CD4-positive, CD25-positive, alpha-beta regulatory T cell (primary cell): ENCODE measurements at places on chromosomes 16 and 17. TPM values are rescaled to one million over a fixed set of nuclear protein-coding genes. Genes with fewer than 3 reads are reported as not detected.

DNA sequence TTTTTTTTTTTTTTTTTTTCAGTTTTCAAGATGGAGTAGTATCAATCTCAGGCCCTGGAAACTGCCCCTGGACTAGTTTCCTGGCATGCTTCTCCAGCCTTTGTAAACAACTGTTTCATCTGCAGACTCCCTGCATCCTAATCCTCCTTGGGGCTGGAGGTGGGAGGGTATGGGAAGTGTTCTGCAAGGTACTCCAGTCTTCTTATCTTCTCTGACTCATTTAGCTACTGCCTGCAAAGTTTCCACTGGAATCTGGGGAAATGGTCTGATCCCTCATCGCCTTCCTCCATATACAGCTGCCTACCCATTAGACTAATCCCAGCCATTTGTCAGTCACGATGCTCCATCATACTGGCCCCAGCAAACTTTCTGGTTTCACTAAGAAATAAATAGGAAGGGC is 21.5 kb downstream of the COPZ2 start:
- no peak for DNase-seq

DNA sequence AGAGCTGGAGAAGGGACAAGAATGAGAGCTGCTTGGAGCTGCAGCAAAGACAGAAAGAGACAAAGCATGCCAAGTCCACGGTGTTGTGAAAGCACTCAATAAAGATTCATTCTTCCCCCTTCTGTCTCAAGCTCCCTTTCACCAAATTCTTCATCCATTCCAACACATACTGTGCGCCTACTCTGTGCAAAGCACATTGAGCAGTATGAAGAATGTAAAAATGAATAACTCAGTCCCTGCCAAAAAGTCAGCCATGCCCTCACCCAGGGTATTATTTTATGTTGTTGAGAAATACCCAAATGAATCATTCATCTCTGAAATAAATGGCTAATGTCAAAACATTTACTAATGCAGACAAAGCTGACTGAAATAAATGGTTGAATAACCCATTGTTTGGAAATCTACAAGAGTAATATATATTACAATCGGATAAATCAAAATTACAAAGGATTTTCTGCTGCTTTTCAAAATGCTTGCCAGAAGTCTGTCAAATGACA is 282.9 kb upstream of the IRX5 start:
- no peak for DNase-seq

DNA sequence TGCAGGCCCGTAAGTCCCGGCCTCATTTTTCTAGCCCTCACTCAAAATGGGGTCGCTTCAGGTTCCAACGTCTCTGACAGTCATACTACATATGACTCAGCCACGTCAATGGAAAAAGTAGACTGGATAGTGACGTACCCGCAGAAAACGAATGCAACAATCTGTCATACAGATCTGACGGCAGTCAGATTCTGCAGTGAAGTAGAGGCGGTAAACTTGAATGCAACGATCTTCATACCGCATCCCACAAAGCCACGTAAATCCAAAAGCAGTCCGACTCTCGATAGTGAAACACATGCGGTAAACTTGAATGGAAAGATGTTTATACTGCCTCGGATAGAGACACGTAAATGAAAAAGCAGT is 38.4 kb upstream of the ARL4D start:
- DNase-seq: peak; percentile 89

DNA sequence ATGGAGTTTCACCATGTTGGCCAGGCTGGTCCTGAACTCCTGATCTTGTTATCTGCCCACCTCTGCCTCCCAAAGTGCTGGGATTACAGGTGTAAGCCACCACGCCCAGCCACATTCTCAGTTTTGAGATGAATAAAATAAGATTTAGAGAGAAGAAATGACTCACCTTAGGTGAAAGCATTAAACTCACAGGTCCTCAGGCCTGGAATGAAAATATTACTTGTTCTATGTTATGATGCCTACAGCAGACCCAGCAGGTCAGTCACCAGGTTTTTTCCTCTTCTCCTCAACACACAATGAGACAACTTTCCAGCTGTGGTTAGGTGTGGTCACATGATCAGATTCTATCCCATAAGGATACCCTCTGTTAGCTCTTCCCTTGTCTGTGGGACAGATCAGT is 150.3 kb downstream of the C16orf95 start:
- no peak for DNase-seq

DNA sequence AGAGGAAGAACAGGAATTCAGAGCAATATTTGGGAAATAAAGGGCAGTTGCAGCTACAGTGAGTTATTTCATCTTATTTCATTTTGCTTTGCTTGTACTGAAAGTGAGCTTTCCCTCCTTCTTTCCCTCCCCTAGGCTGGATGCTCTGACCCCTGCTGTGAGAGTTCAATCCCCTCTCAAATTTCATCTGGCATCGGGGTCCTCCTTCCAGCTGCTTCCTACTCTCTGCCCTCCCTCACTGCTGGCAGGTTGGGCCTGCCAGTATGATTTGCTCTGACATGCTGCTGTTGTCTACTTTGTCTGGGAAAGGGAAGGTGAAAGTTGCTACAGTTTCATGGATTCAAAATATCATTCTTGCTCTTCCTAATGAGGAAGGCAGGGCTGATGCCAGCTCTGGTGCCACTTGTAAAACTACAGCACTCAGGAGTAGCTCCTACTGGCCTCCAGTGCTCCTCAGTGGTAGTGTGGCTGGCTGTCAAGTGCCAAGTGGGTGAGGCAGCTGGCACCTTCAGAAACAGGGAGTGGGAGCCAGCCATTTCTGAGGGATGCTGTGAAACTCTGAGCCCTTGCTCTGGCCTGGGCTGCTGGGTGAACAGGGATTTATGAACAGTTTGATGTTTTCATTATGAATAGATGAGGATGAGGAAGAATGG is 408.6 kb downstream of the HAPSTR1 start:
- DNase-seq: no peak

DNA sequence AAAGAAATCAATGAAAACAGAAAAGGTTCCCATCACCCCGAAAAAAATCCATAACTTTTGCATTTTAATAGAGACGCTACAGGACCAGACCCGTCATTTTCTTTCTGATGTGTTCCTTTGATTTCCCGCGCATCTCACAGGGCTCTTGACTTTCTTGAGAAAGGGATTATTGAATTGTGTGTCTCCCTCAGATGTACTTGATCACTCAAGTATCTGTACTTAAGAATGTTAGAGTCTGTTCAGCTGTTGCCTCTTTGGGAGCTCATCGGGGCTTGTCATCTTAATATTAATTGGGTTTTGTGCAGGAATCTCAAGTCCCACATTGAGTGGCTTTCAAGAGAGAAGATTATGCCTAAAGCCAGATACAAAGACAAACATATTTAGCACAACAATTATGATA is 606.4 kb upstream of the SALL1 start:
- DNase-seq: no peak

Gene SLC6A2
- not detected for total RNA-seq
